ENCODE measurements at places on chromosomes 13 and 19. TPM values are rescaled to one million over a fixed set of nuclear protein-coding genes. Genes with fewer than 3 reads are reported as not detected.

Gene ZNF723
- polyA plus RNA-seq = 0.20 TPM

Gene NLRP5
- polyA plus RNA-seq = not detected

Gene TMEM59L
- polyA plus RNA-seq = 353 TPM

Gene PRTN3
- polyA plus RNA-seq = 0.72 TPM

Gene DOCK9
- polyA plus RNA-seq = 94.9 TPM

Gene IGSF23
- not detected for polyA plus RNA-seq

Gene GTF2F2
- 28.5 TPM for polyA plus RNA-seq

Gene CGB7
- 0.29 TPM for polyA plus RNA-seq

Gene APOC1
- 103 TPM for polyA plus RNA-seq

Gene SLC5A5
- polyA plus RNA-seq = 13.5 TPM

Gene CATSPERD
- 2.8 TPM for polyA plus RNA-seq

Gene CBLC
- polyA plus RNA-seq = 0.44 TPM

Gene LRRC4B
- 209 TPM for polyA plus RNA-seq

Gene NLRP9
- polyA plus RNA-seq = not detected

Gene ZNF304
- polyA plus RNA-seq = 14.1 TPM

Gene MPND
- polyA plus RNA-seq = 42.6 TPM

Gene ZNF667
- 19.8 TPM for polyA plus RNA-seq

Gene GPR12
- 15.4 TPM for polyA plus RNA-seq

Gene CPT1C
- polyA plus RNA-seq = 128 TPM

Gene SHISA7
- polyA plus RNA-seq = 35.6 TPM

Gene ZNF738
- polyA plus RNA-seq = 36.9 TPM

Gene TTC9B
- 139 TPM for polyA plus RNA-seq

Gene C2CD4C
- polyA plus RNA-seq = 30.8 TPM

Gene HSPBP1
- 71.4 TPM for polyA plus RNA-seq

Gene SRRM5
- 2.5 TPM for polyA plus RNA-seq

Gene NLRP7
- polyA plus RNA-seq = not detected

Gene OVOL3
- 0.56 TPM for polyA plus RNA-seq
